ENCODE measurements at places on chromosomes 3 and 15.

DNA sequence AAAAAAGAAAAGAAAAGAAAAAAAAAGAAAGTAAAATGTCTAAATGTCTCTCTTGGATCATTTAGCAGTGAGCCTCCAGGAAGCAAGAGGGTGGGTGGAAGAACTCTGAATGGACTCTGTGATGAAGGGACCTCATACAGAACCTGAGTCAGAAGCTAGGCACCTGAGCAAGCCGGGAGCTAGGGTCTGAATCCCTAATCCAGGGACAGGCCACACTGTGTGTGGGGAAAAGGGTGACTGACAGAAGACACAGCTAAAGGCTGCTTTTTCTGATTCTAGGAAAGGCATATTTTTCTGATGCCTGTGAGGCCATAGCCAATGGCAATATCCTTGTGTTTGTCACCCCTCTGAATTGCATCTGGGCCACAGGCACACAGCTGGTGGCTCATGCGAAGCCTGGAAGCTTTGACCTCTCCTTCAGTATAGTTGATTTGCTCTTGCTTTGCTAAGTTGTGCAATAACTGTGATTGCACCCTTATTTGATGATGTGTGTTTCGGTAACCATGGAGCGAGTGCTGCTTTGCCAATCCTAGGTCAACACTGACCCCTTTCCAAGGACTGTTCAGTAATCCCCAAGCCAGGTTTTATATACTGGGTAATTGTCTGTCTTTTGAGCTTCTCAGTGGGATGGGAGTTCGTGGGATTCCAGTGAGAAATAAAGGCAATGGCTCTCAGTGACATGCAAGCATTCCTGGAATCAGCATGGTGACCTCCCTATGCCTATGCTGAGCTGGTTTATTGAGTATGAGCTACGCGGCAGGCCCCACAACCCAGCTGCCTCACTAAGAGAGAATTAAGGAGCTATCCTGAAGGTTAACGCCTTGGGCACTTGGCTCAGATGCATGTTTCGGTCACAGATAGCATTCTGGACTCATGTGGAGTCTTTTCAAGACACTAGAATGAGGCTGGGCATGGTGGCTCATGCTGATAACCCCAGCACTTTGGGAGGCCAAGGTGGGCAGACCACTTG is 49.0 kb upstream of the OSBPL11 start:
- no peak for DNase-seq

GRCh38 chr15:98731712-98732450 is 83.5 kb downstream of the IGF1R start:
- DNase-seq = no peak

GRCh38 chr15:64148168-64148567 is 3.4 kb upstream of the SNX22 start:
- DNase-seq = no peak

- no peak for DNase-seq
These were observed 91.0 kb upstream of the CHMP2B start for GRCh38 chr3:87136066-87136596.

- DNase-seq = no peak
These were observed 241.9 kb upstream of the TOPAZ1 start for GRCh38 chr3:43999728-44000319.

- no peak for DNase-seq
These were observed 52.4 kb downstream of the COPS2 start for GRCh38 chr15:49103002-49103401.

GRCh38 chr15:80455668-80456442 is 51.7 kb downstream of the ARNT2 start:
- peak; percentile 26 for DNase-seq

- DNase-seq = no peak
These were observed 41.7 kb upstream of the LIMD1 start for GRCh38 chr3:45552794-45553371.

DNA sequence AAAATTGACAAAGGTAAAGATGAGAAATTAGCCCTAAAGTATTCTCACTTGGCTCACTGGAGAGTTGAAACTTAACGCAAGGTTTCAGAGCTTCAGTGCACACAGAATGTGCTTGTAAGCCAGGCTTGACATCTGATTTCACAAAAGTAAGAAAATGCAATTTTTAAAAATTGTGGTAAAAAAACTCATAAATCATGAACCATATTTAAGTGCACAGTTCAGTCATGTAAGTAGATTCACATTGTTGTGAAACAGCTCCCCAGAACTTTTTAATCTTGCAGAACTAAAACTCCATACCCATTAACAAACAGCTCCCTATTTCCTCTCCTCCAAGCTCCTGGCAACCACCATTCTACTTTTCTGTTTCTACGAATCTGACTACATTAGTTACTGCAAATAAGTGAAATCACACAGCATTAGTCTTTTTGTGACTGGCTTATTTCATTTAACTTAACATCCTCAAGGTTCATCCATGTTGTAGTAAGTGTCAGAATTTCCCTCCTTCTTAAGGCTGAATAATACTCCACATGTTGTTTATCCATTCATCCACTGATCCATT is 14.5 kb downstream of the RTP3 start:
- DNase-seq = no peak

DNA sequence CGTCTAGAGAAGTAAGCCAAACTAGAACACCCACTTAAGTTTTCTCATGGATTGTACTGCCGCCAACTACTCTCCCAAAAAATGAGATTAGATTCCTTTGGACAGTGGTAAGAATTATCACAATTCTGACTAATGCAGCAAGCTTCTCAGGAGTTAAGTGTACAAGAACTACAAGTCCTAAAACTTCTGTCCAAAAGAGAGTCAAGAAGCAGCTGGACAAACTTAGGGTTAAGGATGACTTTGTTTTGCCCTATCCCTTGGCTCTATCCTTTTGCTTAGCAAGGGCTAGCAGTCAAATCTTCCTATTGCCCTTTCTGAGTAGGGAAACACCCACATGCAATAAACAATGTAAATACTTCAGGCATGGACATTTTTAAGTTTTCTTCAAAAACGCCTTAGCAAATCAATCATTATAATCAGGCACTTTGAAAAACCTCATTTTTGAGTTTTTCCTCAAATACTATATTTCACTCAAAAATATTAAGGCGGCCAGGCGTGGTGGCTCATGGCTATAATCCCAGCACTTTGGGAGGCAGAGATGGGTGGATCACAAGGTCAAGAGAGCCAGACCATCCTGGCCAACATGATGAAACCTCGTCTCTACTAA is 19.5 kb downstream of the RAF1 start:
- DNase-seq = no peak

DNA sequence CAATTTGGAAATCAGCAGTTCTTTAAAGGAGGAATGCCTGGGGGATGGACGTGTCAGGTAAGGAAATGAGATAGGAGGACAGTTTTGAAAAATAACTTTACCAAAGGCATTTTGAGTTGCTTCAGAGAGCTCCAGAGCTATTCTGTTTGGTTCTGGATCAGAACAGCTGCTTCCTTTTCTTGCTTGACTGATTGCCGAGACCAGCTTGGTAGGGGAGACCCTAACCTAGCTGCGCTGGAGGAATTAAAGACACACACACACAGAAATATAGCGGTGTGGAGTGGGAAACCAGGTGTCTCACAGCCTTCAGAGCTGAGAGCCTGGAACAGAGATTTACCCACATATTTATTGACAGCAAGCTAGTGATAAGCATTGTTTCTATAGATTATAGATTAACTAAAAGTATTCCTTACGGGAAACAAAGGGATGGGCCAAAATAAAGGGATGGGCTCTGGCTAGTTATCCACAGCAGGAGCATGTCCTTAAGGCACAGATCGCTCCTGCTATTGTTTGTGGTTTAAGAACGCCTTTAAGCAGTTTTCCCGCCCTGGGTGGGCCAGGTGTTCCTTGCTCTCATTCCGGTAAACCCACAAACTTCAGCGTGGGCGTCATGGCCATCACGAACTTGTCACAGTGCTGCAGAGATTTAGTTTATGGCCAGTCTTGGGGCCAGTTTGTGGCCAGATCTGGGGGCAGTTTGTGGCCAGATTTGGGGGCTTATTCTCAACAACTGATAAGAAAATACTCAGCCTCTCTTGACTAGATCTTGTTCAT is 556.0 kb downstream of the ROBO1 start:
- DNase-seq = no peak

- no peak for DNase-seq
These were observed 36.8 kb upstream of the CFAP161 start for GRCh38 chr15:81097116-81097889.

DNA sequence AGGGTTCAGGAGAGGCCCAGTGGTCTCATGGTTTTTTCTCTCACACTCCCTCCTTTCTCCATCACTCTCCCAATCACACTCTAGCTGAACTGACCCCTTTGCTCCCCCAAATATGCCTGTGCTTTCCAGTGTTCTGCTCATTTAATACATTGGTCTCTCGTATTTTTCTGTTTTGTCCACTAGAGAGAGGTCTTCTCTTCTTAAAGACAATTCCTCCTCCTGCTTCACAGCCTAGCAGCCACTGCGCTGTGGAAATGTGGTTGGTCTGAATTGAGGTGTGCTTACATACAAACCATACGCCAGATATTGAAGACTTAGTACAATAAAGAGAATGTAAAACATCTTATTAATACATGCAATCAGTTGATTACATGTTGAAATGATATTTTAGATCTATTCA is 60.6 kb upstream of the XCR1 start:
- DNase-seq = no peak

- DNase-seq = no peak
These were observed 121.5 kb upstream of the ABHD17C start for GRCh38 chr15:80573606-80574005.

GRCh38 chr3:35658686-35659085 is 19.4 kb downstream of the ARPP21 start:
- DNase-seq = no peak

DNA sequence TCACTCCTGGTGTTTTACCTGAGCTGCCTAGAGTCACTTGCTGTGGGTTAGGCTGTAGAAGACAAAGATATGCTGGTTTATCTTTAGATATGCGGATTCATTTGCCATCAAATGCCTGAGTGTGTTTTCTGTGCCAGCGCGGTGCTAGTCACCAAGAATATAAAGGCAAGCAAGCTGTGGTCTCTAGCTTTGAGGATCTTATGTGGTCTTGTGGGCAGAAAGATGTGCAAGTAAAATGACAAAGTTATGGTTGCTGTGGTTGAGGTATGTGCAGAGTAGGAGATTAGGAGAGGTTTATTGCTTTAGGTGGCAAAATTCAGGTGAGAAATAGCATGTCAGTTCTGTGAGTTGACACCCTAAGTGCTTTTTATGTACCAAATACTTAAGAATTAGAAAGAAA is 94.2 kb downstream of the CGNL1 start:
- DNase-seq = no peak

- DNase-seq = no peak
These were observed 89.7 kb upstream of the GK5 start for GRCh38 chr3:142315083-142315482.

DNA sequence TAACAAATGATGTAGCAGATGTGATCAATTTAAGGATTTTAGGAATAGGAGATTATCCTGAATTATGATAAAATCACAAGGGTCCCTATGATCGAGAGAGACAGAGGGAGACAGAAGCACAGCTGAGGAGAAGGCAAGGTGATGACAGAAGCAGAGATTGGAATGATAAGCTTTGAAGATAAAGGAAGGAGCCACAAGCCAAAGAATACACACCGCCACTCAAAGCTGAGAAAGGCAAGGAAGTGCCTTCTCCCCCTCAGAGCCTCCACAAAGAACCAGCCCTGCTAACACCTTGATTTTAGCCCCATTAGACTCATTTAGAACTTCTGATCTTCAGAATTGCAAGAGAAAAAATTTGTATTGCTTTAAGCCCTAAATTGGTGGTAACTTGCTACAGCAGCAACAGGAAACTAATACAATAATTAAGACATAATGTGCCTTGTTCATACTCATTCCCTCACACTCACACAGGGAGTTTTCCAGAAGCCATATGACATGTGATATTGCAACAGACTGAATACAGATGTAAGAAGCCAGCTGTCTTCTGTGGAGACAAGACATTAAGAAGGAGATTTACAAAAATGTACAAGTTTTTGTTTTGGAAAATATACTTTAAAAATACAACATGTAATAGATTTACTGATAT is 38.2 kb downstream of the TRANK1 start:
- no peak for DNase-seq

DNA sequence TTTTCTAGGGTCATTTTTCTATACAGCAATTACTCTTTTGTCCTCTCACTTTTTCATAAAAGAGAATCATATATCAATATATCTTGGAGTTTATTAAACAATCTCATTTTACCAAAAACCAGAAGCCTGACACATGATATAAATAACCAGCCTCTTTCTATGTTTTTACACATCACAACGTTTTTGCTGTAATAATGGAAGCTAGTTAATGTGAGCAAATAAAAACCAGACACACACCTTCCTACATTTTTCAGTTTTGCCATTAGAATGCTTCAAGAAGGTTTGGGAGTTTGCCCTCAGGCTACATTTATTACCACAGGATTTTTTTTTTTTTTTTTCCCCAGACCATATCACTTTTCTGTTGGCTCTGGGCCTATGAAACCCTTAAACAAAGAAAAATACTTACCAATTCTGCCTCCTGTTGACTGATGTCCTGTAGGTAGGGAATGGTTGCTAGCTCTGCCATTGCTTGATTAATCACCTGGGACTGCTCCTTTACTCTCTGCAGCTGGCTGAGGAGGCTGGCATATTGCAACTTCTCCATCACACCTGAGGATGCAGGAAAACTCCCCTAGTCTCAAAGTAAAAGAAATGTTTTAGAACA is 165.5 kb downstream of the ECT2 start:
- no peak for DNase-seq

DNA sequence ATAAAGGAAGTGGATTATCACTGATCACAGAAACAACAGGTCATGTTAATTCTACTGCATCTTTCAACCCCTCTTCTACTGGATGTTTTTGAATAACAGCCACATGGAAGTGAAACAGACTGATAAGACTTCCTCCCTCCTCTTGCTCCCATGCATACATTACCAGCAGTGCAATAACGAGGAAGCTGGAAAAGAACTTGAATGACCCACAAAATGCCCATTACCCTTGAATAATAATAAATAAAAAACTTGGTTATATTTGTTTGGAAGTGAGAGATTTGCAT is 51.6 kb downstream of the RARB start:
- DNase-seq = no peak

DNA sequence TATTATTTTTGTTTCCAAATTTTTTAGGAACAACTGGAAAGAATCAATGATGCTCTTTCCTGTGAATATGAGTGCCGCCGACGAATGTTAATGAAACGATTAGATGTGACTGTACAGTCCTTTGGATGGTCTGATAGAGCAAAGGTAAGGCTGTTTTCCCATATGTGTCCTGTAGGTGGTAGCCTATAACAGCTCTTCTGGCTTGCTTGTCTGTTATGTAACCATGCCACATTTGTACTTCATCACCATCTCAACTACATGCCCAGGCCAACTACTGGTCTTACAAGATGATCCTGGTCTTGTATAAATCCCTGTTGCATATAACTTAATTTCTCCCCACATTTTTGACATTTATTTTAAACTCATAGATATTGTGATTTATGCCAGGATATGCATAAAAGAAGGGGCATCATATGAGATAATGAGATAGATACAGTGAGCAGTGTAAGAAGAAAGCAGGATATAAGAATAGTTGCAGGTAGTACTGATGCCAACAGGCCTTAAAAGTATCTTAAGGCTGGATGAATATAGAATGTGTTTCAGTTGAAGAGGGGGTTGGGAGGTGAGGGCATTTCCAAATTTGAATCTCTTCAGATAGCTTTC is 20.3 kb downstream of the FAM98B start:
- DNase-seq = no peak

GRCh38 chr3:76505202-76505845 is 534.6 kb upstream of the ROBO2 start:
- no peak for DNase-seq

- DNase-seq = no peak
These were observed 77.5 kb upstream of the IL12A start for GRCh38 chr3:159910991-159911663.

GRCh38 chr3:45967724-45968123 is 24.5 kb downstream of the CXCR6 start:
- DNase-seq = no peak
